ENCODE measurements at places on chromosomes 7 and 10.

- no peak for DNase-seq
These were observed 55.9 kb downstream of the ZNF467 start for GRCh38 chr7:149717481-149717880.

GRCh38 chr7:39949971-39950472, at the start of gene CDK13:
TSS of gene CDK13 (plus strand) at chr7:39950256. CDS start at chr7:39950642, 386 bp downstream.
- DNase-seq: no peak

- no peak for DNase-seq
These were observed 16.4 kb upstream of the ELAPOR2 start for GRCh38 chr7:87075671-87076404.

- no peak for DNase-seq
These were observed 209.1 kb upstream of the VWC2 start for GRCh38 chr7:49564379-49564714.

DNA sequence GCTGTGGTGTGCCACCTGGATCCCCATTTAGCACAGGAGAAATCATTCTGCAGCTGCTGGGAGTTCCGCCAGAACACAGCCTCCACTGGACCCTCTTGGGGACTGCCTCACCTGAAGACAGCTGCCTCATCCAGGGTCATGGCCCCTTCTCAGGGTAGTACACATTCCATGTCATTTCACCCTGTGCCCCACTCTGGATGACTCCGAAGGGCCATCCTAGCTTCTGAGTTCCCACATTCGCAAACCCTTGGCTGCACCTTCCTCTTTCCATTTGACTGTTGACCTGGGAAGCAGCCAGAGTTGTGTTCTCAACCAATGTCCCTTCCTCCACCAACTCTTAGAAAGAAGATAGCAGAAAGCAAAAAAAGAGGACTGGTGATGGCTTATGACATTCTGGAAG, 125.6 kb upstream of the TBX20 start:
- DNase-seq: no peak

- DNase-seq: no peak
These were observed 52.8 kb upstream of the TOMM7 start for GRCh38 chr7:22875470-22875869.

Measured in D721Med (cell line).